ENCODE measurements at places on chromosomes 5 and 9. TPM values are rescaled to one million over a fixed set of nuclear protein-coding genes. Genes with fewer than 3 reads are reported as not detected.

ACOT12 gene
- not detected for total RNA-seq

GPRIN1 gene
- total RNA-seq = 35.9 TPM

CAMK4 gene
- total RNA-seq = 9.4 TPM

GRCh38 chr9:112765281-112765680 lies 14.7 kb downstream of the SNX30 start:
- no peak overlapping the region for H3K27ac ChIP-seq
- no peak overlapping the region for H3K4me3 ChIP-seq
- peaks cover 18% of the 10 kb centered on the region for H3K4me1 ChIP-seq
- H3K27me3 ChIP-seq = no peaks in the 10 kb centered on the region
- DNase-seq = no peak
- H3K36me3 ChIP-seq = peaks cover 19% of the 10 kb centered on the region

DNA sequence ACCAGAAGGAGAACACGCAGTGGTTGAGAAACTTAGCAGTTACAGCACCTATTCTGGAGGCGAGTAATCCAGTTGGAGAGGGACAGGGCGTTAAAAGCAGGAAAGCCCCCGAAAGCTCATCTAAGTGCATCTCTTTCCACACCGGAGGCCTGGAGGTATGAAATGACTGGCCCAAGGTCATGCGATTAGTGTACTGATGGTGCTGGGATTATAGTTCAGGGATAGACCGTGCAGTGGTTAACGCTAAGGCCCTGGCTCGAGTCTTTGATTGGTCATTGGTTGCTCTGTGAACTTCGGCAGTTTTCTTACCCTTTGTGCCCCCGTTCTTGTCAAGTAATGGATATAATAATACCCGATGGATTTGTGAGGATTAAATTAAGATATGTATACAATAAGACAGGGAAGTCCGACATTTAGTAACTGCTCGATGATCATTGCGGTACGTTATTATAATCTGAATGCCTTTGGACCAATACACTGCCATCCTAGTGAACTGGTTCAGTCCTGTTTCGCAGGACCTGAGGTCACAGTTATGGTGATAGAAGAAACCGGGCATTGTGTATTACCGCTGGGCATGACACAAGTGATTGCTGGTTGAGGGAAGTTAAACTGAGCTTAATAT lies 960 bp downstream of the CANX start:
- peaks cover 37% of the 10 kb centered on the region for H3K4me1 ChIP-seq
- H3K27ac ChIP-seq = peak overlapping the region; percentile 99
- no peaks in the 10 kb centered on the region for H3K27me3 ChIP-seq
- no peak for DNase-seq
- H3K36me3 ChIP-seq = peaks cover 13% of the 10 kb centered on the region
- H3K4me3 ChIP-seq = peak overlapping the region; percentile 100

DNA sequence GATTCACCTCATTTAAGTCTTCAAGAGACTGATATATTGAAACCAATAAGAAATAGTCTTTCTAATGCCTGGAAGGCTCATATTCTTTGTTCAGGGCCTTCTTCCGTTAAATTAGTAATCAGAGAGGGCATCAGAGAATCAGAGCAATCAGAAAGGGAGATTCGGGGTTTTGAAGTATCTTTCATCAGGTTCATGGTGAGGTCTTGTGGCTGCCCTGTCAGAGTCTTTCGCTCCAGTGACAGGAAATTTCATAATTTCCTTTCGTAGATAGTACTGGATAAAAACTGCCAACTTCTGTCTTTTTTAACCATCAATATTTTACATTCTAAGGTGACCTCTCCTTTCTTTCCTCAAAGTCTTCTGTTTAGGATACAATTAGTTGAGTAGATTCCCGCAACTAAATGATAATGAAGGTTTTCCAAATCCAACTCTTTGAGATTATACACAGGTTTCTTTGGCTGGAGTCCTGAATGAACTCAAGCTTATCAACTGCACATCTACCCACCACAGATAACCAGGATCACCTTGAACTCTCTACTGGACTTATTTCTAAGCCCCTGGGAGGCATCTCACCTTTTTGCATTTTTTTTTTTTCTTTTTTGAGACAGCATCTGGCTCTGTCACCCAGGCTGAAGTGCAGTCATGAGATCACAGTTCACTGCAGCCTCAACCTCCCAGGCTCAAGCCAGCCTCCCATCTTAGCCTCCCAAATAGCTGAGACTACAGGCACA lies 5.5 kb downstream of the IL31RA start:
- H3K27ac ChIP-seq = no peak overlapping the region
- no peak overlapping the region for H3K4me3 ChIP-seq
- no peak for DNase-seq
- peaks cover 4% of the 10 kb centered on the region for H3K4me1 ChIP-seq
- H3K27me3 ChIP-seq = peaks cover 4% of the 10 kb centered on the region

- no peak for DNase-seq
- no peaks in the 10 kb centered on the region for H3K27me3 ChIP-seq
- H3K4me1 ChIP-seq = peaks cover 42% of the 10 kb centered on the region
Observed at GRCh38 chr5:53547226-53547625, 13.2 kb upstream of the NDUFS4 start.

- H3K4me1 ChIP-seq = peaks cover 6% of the 10 kb centered on the region
- H3K27me3 ChIP-seq = no peaks in the 10 kb centered on the region
- no peak for DNase-seq
- no peak overlapping the region for H3K27ac ChIP-seq
- H3K4me3 ChIP-seq = no peak overlapping the region
Observed at GRCh38 chr5:152532714-152533113, 127.6 kb upstream of the NMUR2 start.

- H3K27ac ChIP-seq = no peak overlapping the region
- H3K36me3 ChIP-seq = no peaks in the 10 kb centered on the region
- DNase-seq = no peak
- H3K4me1 ChIP-seq = peaks cover 47% of the 10 kb centered on the region
- no peak overlapping the region for H3K4me3 ChIP-seq
Observed at GRCh38 chr9:14352503-14352902, 38.6 kb upstream of the NFIB start.

GRCh38 chr9:36031774-36032555 lies 4.7 kb upstream of the RECK start:
- H3K4me3 ChIP-seq = no peak overlapping the region
- no peaks in the 10 kb centered on the region for H3K36me3 ChIP-seq
- peaks cover 34% of the 10 kb centered on the region for H3K27me3 ChIP-seq
- H3K4me1 ChIP-seq = no peaks in the 10 kb centered on the region

DNA sequence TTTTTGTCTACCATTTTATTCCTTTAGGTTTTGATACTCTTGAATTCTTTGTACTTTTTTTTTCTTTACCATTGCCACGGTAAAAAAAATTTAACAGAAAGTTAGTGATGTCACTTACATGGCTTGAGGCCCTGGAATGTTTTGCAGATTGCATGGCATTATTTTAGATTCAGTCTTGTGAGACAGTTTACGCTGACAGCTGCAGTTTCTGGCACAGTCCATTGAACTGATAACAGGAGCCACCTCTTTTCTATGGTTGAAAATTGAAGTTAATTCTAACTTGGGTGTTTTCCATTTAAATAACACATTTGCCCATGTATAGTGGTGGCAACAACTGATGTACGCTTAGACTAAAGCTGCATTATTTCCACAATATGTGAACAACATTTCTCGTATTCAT lies 1028.5 kb downstream of the CDH18 start:
- H3K27me3 ChIP-seq = no peaks in the 10 kb centered on the region
- DNase-seq = no peak
- no peaks in the 10 kb centered on the region for H3K4me1 ChIP-seq
- H3K36me3 ChIP-seq = no peaks in the 10 kb centered on the region
- no peak overlapping the region for H3K4me3 ChIP-seq

All from neural crest cell (in vitro differentiated cells).